ENCODE measurements at places on chromosomes 2 and 18. TPM values are rescaled to one million over a fixed set of nuclear protein-coding genes. Genes with fewer than 3 reads are reported as not detected.

DNA sequence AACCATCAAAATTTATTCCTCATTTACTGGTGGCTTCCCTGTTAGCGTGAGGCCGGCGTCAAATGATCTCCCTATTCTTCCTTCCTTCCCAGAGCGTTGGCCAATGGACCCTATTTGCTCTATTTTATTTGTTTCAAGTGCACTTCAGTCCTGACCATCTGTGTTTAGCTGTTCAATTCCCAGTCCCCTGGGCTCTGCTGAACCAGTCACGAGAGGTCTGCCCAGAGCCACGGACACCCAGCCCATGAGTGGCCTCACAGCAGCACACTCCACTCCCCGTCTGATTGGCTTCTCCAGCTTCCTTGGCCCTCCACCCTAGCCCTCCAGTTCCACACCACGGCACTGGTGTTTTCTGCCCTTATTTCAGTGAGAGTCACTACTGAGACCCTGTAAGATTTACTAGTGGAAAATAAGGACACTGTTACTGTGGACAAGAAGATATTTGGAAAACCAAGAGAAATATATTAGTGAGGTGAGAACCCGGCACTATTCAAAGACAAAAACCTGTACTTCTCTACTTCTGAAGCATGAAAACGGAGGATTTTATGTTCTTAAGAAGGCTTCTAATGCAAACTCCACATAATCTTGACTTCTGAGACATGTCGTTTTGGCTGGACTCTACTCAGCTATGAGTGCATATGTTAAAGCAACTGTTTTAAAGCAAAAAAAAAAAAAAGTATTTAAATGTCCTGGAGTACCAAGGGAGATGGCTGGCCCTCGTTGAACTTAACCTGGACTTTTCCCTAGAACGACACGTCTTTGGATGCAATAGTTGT lies 86.6 kb downstream of the COL6A3 start:
- ATAC-seq, result no peak

GRCh38 chr2:3602553-3603339 lies 7.8 kb downstream of the COLEC11 start:
- ATAC-seq, result no peak

ACTG2 gene
- total RNA-seq, result not detected

CRYBA2 gene
- not detected for total RNA-seq

DNA sequence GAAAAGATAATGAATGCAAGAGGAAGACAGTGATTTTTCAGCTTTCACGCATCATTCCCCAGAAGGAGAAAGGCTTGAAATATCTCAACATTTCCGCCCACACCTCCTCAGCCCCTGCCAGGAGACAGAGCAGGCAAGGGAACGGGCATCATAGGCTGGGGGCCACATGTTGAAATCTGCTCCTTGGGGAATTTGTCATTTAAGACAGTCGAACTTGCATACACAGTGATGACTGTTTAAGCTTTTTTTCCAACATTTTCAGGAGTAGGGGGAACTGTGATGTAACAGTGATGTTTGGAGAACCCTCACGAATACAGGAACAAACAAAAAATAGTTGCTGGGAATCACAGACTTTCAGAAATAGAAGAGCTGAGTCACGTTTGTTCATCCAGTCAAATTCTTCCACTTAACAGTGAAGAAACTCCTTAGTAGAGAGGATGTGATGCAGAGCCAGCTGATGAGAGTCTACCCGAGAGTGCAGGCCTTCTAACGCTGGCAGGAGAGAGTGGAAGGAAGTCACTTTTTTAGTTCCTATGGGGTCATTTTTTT lies 266.8 kb downstream of the ALPK2 start:
- ATAC-seq, result peak; percentile 39

DNA sequence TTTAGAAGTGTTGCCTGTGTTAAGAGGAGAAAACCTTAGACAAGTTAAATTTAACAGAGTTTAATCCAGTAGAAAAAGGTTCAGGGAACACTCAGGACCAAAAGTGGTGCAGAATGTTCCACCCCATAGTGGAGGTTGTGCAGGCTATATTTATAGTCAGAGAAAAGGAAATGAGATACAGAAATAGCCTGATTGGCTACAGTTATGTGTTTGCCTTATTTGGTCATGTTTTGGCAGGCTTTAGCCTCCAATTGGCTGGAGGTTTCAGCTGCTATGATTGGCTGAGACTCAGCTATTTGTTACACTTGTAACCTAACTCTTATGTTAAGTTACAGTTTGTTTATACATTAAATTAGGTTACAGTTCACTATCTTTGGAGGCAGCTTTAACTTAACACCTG lies 4.2 kb downstream of the STAMBP start:
- ATAC-seq, result peak; percentile 8

AFF3 gene
- 0.42 TPM for total RNA-seq

GRCh38 chr2:17122887-17123501 lies 395.2 kb downstream of the RAD51AP2 start:
- no peak for ATAC-seq

GRCh38 chr2:75287624-75288316 lies 88.5 kb upstream of the TACR1 start:
- ATAC-seq, result no peak

DNA sequence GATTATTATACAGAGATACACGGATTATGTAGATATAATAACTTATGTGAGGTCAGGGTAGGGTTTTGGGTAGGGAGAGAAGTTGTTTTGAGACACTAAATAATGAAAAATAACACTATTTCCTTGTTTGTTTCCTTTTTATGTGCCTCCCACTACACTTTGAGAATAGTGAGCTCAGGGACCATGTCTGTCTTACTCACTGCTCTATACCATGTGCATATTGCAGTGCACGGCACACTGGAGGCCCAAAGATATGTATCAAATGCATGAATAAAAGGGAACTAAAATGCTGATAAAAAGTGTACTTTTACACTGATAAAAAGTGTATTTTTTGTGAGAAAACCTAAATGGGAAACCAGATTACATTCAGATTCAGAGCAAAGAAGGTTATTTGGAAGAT lies 151.4 kb upstream of the NABP1 start:
- ATAC-seq, result no peak

DNA sequence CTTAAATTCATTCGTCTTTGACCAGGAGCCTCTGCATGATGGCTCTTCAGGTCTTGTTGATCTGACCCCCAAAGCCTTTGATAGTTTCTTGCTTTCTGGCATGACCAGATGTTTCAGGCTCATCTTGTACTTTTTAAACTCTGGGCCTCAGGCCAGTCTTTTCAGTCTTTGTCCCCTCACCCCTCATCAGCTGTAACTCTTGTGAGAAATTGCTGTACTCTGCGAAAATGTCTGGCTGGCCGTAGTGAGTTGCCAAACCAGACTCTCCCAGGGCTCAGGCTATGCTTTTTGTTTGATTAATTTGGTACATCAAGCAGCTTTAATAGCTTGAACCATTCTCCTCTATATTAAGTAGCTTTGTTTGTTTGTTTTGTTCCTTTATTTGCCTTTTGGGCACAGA lies 75.9 kb downstream of the BABAM2 start:
- no peak for ATAC-seq

GRCh38 chr2:74538881-74539339 lies 9.2 kb downstream of the HTRA2 start:
- ATAC-seq, result no peak

DNA sequence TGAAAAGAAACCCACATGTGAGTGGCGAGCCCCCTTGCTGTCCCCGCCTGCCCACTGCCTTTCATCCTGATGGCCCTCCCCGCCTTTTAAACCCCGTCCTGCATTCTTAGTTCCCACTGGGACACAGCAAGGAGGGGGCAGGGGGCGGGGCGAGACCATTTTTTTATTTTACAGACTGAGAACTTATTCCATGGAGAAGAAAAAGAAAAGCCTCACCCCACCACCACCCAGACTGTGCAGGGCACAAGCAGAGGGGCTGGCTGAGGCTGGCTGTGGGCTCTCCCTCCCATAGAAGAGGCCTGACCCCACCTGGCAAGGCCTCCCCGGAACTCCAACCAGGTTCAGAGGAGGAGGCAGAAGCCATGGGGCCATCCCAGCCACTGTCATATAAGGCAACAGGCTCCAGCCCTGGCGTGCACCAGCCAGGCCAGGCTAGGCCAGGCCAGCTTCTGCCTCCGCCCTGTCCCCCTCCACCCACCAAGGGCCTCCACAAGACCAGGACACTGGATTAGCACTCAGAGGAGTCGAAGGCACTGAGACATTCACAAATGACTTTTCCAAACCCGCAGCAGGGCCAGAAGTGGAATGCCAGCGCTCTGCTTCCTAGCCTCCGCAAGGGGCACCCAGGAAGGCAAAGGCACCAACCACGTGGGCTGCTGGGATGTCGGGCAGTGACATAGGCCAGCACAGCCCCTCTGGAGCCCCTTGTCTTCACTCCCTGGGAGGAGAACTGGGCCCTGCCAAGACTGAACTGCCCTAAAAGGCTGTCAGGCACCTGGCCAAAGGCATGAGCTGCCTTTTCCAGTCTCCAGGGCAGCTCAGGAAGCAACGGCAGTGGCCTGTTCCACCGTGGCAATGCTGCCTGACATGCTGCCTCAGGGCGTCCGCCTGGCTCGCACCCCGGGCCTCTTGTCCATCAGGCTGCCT lies 37.5 kb upstream of the SEMA4C start:
- ATAC-seq, result no peak

CTLA4 gene
- 334 TPM for total RNA-seq

- no peak for ATAC-seq
These were observed 488.3 kb upstream of the MAP2 start for GRCh38 chr2:208935531-208935930.

GRCh38 chr18:43420950-43421349 lies 143.7 kb upstream of the SYT4 start:
- no peak for ATAC-seq

ALPI gene
- total RNA-seq, result not detected

MPP4 gene
- total RNA-seq, result not detected

- no peak for ATAC-seq
These were observed 27.6 kb downstream of the RNU4ATAC start for GRCh38 chr2:121558329-121558728.

DNA sequence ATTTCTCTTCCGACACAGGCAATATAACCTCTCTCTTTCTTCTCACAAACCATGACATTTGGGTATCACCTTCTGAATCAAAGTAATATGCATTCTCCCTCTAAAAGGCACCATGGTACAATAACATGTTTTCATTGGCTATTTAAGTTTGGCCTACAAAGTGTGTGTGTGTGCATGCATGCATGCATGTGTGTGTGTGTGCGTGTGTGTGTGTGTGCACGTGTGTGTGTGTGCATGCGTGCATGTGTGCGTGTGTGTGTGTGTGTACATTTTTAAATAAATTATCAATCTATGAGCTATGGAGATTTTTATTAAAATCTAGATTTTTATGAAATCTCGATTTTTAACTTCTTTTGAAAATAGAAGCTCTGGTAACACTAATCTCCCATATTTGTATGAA lies 745.3 kb upstream of the ZEB2 start:
- ATAC-seq, result no peak

CENPA gene
- total RNA-seq, result 36.1 TPM

All from activated T-helper 17 cell treated with anti-CD3 and anti-CD28 coated beads, Interleukin-2, amount 50 U/mL, for 72 hours (primary cell).